ENCODE measurements at places on chromosomes 2 and 18. TPM values are rescaled to one million over a fixed set of nuclear protein-coding genes. Genes with fewer than 3 reads are reported as not detected.

- H3K27ac ChIP-seq: no peak overlapping the region
- H3K27me3 ChIP-seq: peaks cover 34% of the 10 kb centered on the region
- DNase-seq: no peak
- no peak overlapping the region for H3K4me3 ChIP-seq
- no peaks in the 10 kb centered on the region for H3K36me3 ChIP-seq
Observed at GRCh38 chr2:191789796-191790195, 57.1 kb downstream of the CAVIN2 start.

KRCC1 gene
- total RNA-seq: 26.9 TPM

NEU2 gene
- total RNA-seq: not detected

PSD4 gene
- total RNA-seq: 124 TPM

FKBP7 gene
- 1.5 TPM for total RNA-seq

DNA sequence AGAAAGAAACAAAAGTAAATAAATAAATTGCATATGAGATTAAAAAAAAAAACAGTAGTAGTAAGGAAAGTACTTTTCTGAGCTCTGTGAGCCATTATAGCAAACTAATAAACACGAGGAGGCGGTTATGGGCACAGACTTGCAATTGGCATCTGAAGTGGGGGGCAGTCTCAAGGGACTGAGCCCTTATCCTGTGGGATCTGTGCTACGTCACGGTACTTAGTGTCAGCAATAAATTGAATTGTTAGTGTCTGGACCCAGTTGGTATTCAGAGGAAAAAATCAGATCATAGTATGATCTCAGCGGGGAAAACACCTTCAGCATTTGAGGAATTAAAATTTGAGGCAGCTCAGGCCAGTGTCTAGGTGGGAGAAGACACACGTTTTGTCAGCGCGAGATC lies 76.6 kb upstream of the TEX51 start:
- H3K27ac ChIP-seq: no peak overlapping the region
- no peak for DNase-seq
- H3K4me1 ChIP-seq: no peaks in the 10 kb centered on the region
- H3K27me3 ChIP-seq: peaks cover 26% of the 10 kb centered on the region
- peaks cover 3% of the 10 kb centered on the region for H3K36me3 ChIP-seq

PARD6G gene
- 0.34 TPM for total RNA-seq

PLB1 gene
- 0.34 TPM for total RNA-seq

DNA sequence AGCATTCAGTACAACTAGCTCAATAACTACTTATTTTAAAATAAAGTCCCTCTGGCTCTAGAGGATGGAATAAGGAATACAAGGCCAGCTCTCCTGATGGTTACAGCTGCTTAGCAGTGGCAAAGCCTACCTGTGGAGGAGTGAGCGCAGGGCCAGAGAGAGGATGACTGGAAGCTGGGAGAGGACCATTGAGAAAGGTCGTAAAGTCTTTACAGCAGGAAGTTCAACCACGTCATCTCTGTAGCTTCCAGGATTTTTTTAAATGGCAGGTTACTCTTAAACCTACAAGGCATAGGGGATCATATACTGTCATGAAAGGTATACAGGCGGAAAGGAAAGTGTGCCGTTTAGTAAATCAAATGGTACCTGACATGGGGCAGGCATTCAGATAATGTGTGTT lies 26.3 kb downstream of the ANXA4 start:
- H3K27ac ChIP-seq: no peak overlapping the region
- peaks cover 17% of the 10 kb centered on the region for H3K4me1 ChIP-seq
- H3K27me3 ChIP-seq: no peaks in the 10 kb centered on the region
- no peak for DNase-seq
- H3K4me3 ChIP-seq: no peak overlapping the region
- no peaks in the 10 kb centered on the region for H3K36me3 ChIP-seq

DNA sequence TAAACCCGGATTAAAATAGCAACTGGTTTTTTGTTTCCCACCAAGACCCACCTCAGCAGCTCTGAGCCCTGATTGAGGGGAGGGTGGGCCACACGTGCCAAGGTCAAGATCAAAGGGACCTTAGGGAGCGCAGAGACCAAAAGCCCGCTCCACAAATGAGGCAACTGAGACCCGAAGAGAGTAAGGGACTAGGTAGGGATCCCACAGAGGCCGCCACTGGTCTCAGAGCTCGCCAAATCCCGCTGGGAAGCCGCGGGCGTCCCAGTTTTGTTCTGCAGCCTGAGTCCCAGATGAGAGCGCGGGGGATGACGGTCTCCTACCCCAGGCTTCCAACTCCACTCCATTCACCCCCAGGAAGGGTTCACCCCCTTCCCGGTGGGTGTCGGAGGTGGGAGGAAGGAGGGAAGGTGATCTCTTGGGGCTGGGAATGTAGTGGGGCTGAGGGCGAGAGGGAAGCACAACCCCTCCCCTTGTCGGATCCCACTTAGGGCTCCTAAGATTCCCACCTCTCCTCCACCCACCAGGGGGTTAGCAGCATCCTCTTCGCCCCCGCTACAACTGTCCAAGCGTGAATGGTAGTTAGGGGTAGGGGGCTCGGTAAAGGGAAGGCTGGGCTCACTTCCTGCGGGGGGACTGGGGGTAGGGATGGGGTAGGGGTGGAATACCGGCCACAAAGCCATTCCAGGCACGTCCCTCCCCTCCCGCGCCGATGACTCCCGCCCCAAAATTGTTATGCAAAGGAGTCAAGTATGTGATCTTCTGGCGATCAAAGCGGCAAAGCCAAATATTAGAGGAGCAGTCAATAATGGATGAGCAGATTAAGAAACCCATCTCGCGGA lies 7.3 kb upstream of the EN1 start:
- peaks cover 21% of the 10 kb centered on the region for H3K4me1 ChIP-seq
- H3K4me3 ChIP-seq: peak overlapping the region; percentile 38
- no peaks in the 10 kb centered on the region for H3K36me3 ChIP-seq
- H3K27me3 ChIP-seq: peaks cover 67% of the 10 kb centered on the region

RND3 gene
- not detected for total RNA-seq

DNA sequence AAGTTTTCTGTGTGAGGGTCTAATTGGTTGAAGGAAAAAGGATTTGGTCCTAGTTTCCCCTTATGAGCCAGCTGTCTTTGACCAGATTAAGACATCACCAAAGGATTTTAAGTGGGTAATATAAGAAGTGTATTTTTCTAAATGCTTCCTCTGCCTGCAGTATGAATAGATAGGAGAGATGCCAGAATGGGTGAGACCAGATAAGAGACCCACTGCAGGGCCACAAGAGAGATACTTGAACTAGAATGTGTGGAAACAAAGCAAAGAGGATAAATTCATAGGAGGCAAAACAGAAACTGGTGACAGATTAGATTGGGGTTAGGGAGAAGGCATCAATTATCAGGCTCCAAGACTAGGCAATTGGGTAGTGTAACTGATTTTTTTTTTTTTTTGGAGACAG lies 1.1 kb upstream of the HDHD2 start:
- H3K4me3 ChIP-seq: peak overlapping the region; percentile 99
- DNase-seq: no peak
- peaks cover 14% of the 10 kb centered on the region for H3K36me3 ChIP-seq
- no peaks in the 10 kb centered on the region for H3K27me3 ChIP-seq
- H3K27ac ChIP-seq: peak overlapping the region; percentile 97

ERFE gene
- not detected for total RNA-seq

DNA sequence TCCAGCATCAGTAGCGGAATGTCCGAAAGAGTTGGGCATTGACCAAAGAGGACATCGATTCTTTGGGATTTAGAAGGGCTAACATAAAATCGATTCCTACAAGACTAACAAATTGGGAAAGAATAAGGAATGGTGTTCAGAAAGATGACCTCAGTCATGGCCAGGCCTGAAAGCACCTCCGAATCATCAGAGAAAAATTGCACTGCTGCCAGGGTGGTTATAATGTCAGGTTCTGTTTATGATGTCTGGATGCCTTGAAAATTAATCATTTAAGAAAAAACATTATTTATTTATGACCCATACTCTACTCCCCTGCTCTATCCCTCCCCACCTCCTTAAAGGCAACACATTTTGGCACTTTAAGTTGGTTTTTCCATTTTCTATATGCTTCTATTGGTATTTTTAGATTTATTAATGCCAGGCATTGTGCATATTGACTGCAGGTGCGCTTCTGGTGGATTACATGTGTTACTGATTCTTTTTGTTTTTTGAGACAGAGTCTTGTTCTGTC lies 104.7 kb downstream of the MYCN start:
- H3K36me3 ChIP-seq: no peaks in the 10 kb centered on the region
- H3K4me3 ChIP-seq: no peak overlapping the region
- no peaks in the 10 kb centered on the region for H3K4me1 ChIP-seq
- no peak for DNase-seq
- no peak overlapping the region for H3K27ac ChIP-seq
- peaks cover 9% of the 10 kb centered on the region for H3K27me3 ChIP-seq

DNA sequence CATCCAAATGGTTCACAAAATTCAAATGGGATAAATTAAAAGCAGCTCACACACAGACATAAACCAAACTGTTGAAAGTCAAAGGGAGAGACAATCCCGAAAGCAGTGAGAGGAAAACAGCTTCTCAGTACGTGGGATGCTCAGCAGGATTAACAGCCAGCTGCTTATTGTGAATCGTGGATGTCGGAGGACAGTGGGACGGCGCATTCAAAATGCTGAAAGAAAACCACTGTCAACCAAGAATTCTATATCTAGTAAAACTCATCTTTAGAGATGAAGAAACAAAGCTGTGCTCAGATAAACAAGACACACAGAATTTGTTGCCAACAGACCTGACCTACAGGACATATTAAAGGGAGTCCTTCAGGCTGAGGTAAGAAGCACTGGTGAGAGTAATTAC lies 102.9 kb downstream of the NFATC1 start:
- peaks cover 21% of the 10 kb centered on the region for H3K36me3 ChIP-seq
- peaks cover 15% of the 10 kb centered on the region for H3K4me1 ChIP-seq
- no peaks in the 10 kb centered on the region for H3K27me3 ChIP-seq
- DNase-seq: no peak

DNA sequence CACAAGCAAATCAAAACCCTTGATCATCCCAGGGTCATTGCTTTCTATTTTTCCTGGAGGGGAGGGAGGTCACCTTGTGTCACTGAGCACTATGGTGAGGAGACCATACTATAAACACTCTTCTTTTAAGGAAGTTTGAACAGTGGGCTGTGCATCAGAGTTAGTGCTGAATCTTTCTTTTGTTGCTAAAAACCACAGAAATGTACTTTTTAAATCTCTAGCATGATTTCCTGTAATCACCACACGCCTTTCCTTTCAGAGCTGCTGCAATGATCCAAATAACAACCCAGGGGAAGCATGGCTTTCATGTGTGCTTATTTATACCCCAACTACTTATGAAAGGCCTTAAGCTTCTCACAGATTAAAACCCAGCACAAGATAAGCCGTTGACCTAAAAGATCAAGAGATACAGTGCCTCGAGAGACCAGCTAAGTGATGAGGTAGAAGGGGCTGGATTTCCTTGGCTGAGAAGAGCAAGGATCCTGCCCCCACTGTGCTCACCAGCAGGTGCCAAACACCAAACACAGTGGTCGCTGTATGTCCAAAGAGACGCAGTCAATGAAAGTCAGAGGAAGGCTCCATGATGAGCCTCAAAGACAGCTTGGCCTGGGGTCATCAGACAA lies 34.7 kb downstream of the TRABD2A start:
- H3K36me3 ChIP-seq: peaks cover 26% of the 10 kb centered on the region
- DNase-seq: peak; percentile 67
- H3K27me3 ChIP-seq: no peaks in the 10 kb centered on the region
- H3K4me3 ChIP-seq: peak overlapping the region; percentile 74

DNA sequence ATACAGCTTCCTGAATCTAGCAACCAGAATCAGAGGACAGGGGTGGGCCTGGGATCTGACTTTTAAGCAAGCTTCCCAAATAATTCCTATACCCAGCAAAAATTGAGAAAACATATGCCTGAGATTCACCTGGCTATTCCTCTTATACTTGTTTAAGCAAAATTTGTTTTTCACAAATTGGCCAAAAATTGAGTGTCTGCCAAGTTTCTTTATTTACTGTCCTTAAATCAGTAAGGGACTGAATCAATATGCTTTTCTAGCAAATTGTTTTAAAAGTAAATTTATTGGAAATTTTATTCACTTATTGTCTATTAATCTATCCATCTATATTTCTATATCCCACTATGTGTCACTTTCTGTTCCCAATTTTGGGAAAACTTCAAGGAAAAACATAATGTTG lies 337.0 kb upstream of the ZNF804A start:
- H3K27me3 ChIP-seq: no peaks in the 10 kb centered on the region
- no peaks in the 10 kb centered on the region for H3K36me3 ChIP-seq
- H3K27ac ChIP-seq: no peak overlapping the region
- no peak for DNase-seq
- H3K4me1 ChIP-seq: no peaks in the 10 kb centered on the region

COL6A3 gene
- 3.5 TPM for total RNA-seq

DNA sequence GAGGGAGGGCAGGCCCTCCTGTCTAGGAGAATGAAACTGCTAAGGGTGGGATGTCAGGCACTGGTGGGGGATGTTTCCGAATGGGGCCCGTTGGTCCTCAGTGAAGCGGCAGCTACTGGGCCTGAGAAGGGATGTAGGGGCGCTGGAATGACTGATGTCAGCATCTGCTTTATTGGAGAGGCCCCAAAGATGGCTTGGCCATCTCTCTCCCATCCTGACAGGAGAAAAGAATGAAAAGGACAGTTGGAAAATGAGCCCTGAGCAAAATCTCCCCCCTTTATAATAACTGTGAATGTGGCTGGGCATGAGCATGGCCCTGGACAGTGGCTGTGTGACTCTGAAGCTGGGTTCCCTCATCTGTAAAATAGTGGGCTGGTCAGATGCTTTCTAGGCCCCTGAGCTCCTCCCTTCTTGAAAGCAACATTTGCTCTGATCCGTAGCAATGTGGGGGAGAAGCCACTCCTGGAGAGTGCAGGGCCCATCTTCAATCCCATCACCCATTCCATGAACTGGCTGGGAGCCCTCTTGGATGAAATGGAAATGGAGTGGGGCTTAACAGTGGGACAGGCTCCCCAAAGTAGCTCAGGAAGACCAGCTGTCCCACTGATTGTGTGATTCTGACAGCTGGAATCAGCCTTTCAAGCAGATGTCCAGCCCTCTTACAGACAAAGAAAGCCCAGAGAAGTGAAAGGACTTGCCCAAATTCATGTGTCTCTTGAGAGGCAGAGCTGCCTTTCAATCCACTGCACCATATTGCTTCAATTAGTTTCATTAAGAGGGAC lies 232.7 kb upstream of the SMAD2 start:
- H3K36me3 ChIP-seq: no peaks in the 10 kb centered on the region
- no peak overlapping the region for H3K27ac ChIP-seq
- peaks cover 10% of the 10 kb centered on the region for H3K4me1 ChIP-seq
- no peak for DNase-seq

COLEC11 gene
- total RNA-seq: 1.9 TPM

GRCh38 chr2:44531289-44531688 lies 169.5 kb downstream of the CAMKMT start:
- no peak for DNase-seq
- peaks cover 9% of the 10 kb centered on the region for H3K4me1 ChIP-seq
- H3K27ac ChIP-seq: no peak overlapping the region
- H3K27me3 ChIP-seq: no peaks in the 10 kb centered on the region
- no peak overlapping the region for H3K4me3 ChIP-seq

DPY30 gene
- total RNA-seq: 46.7 TPM

UGT1A3 gene
- not detected for total RNA-seq

GRCh38 chr2:11753886-11754699 lies 7.7 kb downstream of the LPIN1 start:
- H3K27ac ChIP-seq: peak overlapping the region; percentile 93
- peaks cover 47% of the 10 kb centered on the region for H3K4me1 ChIP-seq
- H3K4me3 ChIP-seq: peak overlapping the region; percentile 85
- H3K36me3 ChIP-seq: no peaks in the 10 kb centered on the region
- DNase-seq: peak; percentile 38

- no peak for DNase-seq
- no peaks in the 10 kb centered on the region for H3K27me3 ChIP-seq
- H3K36me3 ChIP-seq: no peaks in the 10 kb centered on the region
Observed at GRCh38 chr2:4502230-4502843, 799.0 kb downstream of the DCDC2C start.

PIEZO2 gene
- total RNA-seq: not detected
